ENCODE measurements at places on chromosomes 12 and 14.

- no peak for DNase-seq
These were observed 40.7 kb downstream of the STK38L start for GRCh38 chr12:27284751-27285150.

GRCh38 chr12:121767525-121768016 is 25.9 kb downstream of the RHOF start:
- DNase-seq = no peak

GRCh38 chr14:77897374-77897773 is 97.5 kb downstream of the ADCK1 start:
- no peak for DNase-seq

- no peak for DNase-seq
These were observed 11.3 kb upstream of the NUDT4 start for GRCh38 chr12:93366422-93366821.

Measured in activated CD4-positive, alpha-beta T cell treated with anti-CD3 and anti-CD28 coated beads, Interleukin-2, amount 50 U/mL, for 1 hour (primary cell).